ENCODE measurements at places on chromosomes 2 and 18. TPM values are rescaled to one million over a fixed set of nuclear protein-coding genes. Genes with fewer than 3 reads are reported as not detected.

Gene CD28
- 0.11 TPM for total RNA-seq

Gene ANTXR1
- 36.8 TPM for total RNA-seq

Gene LIMS2
- total RNA-seq: 2.5 TPM

Gene ANKRD62
- total RNA-seq: not detected

Gene LYPD6B
- total RNA-seq: 1.6 TPM

DNA sequence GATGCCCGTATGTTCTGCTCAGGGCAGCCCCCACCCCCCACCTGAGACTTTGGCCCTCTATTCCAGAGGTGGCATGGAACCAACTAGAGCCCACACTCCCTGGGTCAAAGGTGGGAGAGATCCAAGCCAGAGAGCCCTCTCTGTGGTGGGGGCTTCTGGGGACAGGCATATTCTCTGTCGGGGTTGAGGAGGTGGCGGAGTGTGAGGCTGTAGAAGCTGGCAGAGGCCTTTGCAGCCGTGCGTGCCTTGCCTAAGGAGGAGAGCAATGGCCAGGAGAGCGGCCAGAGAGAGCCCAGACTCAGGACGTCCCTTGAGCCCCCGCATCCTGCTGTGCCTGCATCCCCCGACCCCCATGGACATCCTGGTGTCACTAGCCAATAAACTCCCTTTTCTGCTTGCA is 79.2 kb upstream of the HPCAL1 start:
- DNase-seq: no peak

- DNase-seq: no peak
Observed at GRCh38 chr18:74682141-74682990, 84.7 kb downstream of the ZNF407 start.

DNA sequence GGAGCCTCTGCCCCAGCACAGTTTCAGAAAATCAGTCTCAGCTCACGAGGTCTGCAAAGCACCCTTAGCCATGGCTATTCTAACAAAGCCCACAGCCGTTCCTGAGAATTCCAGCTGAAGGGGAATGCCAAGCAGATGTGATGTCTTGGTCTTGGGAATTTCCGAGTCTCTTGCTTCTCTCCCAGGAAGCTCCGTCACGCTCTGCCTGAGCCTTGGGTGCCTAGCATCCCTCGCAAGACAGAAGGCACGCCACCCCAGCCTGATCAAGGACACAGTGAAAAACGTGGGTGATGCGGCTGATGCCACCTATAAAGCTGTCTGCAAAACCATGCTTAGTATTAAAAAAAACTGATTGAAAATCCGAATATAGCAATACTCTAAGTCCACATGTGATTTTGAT is 254.6 kb downstream of the SH3BP4 start:
- no peak for DNase-seq

GRCh38 chr2:165114346-165114939 is 89.4 kb downstream of the SCN3A start:
- no peak for DNase-seq

GRCh38 chr2:157258520-157259326 is 1.2 kb downstream of the GALNT5 start:
- DNase-seq: no peak

GRCh38 chr2:43288417-43289305 is 62.3 kb upstream of the ZFP36L2 start:
- DNase-seq: no peak

GRCh38 chr2:61492476-61492875 is 21.6 kb upstream of the USP34 start:
- DNase-seq: no peak

DNA sequence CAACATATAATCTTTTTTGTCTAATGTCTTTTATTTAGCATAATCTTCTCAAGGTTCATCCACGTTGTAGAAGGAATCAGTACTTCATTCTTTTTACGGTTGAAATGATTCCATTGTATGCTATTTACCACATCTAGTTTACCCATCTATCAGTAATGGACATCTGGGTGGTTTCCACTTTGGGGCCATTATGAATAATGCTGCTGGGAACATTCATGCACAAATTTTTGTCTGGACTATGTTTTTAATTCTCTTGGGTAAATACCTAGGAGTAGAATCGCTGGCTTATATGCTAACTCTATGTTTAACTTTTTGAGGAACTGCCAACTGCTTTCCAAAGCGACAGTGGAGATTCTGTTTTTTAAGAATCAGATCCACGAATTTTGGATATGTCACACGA is 7.4 kb upstream of the GCG start:
- no peak for DNase-seq

DNA sequence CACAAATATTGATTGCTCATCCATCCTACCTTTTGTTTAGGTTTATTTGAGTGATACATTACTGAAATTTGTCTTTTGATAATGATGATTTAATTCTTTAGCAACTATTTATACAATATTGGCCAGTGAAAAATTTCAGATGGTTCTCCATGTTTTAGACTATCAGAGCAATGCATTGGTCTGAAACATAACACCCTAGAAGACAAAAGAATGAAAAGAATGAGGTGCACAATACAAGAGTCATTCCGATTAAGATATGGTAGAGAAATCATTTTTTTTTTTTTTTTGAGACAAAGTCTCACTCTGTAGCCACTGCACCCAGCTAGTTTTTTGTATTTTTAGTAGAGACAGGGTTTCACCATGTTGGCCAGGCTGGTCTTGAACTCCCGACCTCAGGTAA is 197.4 kb upstream of the FAM98A start:
- DNase-seq: no peak

GRCh38 chr18:78630981-78631510 is 348.6 kb upstream of the SALL3 start:
- no peak for DNase-seq

DNA sequence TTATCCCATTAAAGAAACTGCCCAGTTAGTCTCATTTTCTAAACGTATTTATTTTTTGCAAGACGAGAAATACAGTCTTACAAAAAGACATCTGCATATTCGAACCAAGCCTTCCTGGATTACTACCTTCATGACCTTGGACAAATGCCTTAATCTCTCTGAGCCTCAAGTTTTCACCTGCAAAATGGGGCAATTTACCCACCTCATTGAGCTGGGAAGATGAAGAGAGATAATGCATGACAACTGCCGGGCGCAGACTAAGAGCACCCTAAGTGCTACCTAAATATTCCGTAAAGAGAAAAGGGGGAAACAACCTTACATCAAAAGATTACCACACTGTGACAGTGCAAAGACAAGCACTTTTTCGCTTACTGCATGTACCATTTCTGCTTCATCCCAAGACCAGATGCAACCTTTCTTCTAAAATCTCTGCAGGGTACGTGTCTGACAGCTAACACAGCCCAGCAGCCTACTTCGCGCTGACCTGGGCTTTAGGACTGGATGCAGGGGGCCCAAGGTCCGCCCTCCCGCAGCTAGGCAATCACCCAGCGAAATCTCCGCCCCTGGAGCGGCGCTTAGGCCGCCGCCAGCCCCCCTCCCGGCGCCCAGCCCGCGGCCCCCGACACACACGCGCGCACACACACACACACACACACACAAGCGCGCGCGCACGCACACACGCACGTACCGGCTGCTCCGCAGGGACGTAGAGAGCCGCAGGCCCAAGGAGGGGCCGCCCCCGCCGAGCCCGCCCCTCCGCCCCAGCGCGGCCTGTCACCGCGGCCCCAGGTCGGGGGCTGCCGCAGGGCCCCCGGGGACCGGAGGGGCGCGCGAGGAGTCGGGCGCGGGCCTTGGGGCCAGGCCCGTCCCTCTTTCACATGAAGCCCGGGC is 766 bp downstream of the MAP3K2 start:
- peak; percentile 73 for DNase-seq

DNA sequence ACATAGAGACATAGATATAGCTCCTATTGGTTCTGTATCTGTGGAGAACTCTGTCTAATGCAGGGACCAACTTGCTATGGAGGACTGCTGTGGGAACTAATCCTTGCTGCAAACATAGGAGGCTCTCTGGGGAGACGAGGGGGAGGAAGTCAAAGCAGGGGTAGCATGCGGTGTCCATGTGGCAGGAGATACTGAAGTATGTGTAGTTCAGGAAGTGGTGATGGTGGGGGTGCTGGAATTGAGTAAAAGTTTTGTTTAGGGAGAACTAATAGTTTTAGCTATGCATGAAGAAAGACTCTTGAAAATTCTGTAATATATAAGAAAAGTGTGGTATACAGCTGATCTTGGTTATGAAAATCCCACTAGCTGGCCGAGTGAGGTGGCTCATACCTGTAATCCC is 62.0 kb downstream of the ANKRD44 start:
- no peak for DNase-seq

GRCh38 chr2:134515137-134515536 is 203.7 kb downstream of the TMEM163 start:
- DNase-seq: no peak

DNA sequence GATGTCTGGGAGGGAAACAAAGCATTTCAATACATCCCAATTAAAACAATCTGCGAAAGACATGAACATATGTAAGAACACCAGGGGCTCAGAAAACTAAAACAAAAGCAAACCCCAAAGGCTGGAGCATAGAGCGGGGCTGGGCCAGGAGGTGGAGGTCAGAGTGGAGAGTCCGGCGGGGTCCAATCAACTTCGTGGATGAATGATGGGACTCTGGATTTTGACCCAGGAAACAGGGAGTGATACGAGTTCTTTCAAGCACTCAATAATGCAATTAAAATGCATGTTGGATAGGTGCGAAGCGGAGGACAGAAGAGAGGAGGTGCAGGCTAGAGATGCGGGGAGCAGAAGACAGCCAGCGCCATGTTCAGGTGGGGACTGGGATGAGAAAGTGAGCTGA is 200.7 kb upstream of the PXDN start:
- no peak for DNase-seq

Data from WTC11 (cell line).